ENCODE measurements at places on chromosomes 13 and 19.
A peak's percentile ranks its signal among the peaks of the same experiment; 100 is the strongest.

DNA sequence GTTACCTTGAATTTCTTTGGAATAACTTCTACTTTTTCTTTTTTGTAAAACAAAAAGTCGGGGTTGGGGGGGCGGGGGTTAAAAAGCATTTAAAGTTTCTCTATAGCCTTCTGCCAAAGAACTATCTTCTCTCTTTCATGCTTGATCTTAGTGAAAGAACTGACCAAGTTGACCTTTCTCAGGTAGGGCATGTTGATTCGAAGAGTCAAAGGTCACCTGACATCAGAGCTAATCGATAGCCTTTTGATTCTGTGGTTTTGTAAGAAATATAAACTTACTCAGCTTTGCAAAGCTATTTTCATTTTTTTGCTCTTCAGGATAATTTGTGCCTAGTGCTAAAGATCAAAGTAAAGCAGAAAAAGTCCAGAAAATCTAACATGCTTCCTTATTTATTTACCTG lies 181.5 kb downstream of the IRS2 start:
- DNase-seq: no peak

- no peak for DNase-seq
These were observed 83.0 kb downstream of the POLR1D start for GRCh38 chr13:27704681-27705080.

DNA sequence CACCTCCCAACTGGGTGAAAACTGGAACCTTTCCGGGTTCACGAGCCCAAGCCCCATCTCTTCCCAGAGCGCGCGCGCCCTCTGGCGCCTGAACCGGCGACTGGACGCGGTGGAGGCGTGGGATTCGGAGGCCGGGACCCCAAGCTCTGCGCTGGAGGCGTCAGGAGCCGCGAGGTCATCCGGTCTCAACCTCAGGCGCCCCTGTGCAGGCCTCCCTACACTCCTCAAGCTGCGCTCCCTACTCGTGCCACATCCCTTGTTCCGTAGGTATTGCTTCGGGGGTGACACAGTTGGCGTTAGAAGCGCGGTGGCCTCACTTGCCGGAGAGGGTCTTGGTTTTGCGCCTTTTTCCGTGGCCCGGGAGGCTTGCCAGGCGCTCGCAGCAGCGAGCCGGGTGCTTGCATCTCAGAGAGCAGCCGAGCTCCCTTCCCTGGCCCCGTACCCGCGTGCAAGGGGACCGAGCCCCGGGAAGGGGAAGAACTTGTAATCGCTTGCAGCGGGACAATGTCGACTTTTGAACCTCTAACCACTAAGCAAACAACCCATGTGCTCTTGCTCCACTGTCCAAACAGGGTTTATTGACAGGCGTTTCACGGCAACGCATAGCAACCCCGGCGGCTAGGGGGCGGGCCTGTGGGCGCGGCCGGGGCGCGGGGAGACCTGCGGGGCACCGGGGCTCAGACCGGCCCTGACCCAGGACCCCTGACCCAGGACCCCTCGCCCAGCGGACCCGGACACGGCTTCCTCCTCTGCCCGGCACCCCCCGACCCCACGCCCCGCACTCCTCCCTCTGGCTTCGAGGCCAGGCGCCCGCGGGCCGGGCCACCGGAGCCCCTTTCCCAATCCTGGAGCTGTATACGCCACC lies 8.5 kb downstream of the CDX2 start:
- peak; percentile 32 for DNase-seq

DNA sequence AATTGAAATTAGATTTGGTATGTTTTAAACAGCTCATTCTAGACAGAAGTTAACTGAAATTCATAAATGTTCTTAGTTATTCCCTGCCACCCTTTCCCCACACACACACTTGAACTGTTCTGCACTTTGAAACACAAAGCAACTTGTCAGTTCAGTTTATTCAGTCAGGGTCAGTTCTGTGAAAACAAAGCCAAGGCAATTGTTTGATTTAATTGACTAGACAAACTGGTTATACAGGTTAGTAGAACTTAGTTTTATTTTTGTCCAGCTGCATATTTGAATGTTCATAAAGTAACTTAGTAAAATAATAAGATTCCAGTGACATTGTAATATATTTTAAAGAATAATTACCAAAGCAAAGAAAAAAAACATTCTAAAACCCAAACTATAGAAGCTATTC lies 98.3 kb upstream of the KLF5 start:
- DNase-seq: peak; percentile 35

DNA sequence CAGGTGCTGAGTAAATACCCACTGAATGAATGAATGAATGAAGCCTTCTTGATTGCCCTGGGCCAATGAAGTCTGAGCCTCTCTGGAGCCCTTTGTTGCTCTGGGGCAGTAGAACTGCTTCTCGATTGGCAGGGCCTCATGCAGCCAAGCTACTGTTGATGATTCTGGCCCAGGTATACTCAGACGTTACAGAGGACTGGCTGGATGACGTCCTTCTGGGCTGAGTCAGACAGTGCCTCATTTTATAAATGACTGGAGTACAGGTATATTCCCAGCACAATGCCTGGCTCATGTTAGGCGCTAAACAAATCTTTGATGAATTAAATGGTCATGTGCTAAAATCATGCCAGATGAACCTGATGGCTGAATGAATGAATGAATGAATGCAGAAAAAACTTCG lies 243.8 kb upstream of the MAB21L1 start:
- DNase-seq: no peak

DNA sequence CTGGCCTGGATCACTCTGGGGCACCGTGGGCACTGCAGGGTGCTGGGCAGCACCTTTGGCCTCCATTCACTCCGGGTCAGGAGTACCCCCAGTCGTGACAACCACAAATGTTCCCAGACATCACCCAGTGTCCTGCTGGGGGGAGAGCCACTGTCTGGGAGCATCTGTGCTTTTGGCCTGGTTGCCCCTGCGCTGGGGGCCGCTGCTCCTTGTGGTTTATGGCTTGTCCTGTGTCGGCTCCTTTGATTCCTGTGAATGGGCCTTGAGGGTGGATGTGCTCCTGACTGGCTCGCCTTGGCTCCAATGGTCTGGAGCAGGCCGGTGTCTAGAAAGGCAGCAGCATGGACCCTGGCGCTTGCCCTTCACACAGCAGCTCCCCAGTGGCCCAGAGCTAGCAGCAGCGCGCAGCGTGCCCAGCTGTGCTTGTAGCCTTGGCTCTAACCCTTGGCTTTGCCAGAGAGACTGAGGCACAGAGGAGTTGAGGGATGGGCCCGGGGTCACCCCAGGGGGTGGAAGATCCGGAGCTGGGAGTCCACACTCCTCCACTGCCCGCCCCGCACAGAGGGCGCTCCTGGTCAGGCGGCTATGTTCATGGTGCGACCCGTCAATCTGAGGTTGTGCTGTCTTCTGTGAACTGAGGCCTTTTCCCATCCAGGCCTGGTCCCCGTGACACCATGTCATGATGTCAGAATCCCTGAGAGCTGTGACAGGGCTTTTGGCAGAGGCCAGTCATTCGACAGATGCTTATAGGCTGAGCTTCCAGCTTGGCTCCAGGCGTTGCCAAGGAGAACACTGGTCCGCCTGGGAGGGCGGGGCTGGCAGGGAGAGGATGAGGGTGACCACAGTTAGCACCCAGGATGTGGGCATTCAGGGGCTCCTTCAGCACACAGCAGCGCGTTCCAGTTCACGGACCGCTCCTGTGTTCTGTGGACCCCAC lies 4.1 kb downstream of the DAZAP1 start:
- no peak for DNase-seq

Measured in prostate gland (tissue), 2 donors.